ENCODE measurements at places on chromosomes 7 and 10.
A peak's percentile ranks its signal among the peaks of the same experiment; 100 is the strongest.

- no peak for DNase-seq
Measured at GRCh38 chr7:52639126-52639525, 396.3 kb upstream of the POM121L12 start.

DNA sequence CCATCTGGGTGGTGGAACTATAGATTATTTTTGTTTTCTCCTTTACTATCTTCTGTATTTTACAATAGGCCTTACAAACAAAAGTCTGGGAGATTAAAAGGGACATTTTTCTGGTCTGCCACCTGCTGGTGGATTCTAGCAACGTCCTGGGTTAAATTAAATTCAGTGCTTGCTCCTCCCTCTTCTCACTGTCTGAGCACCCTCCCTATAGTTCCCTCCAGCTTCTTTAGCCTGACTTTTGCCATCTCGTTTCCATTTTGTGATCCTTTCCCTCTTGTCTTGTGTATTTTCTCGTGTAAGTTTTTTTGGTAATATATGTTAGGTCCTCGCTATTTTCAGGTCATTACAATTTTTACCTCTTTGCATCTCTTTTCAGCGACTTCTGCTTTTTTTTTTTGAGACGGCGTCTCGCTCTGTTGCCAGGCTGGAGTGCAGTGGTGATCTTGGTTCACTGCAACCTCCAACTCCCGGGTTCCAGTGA lies 16.1 kb downstream of the ANKRD16 start:
- peak; percentile 84 for DNase-seq

- DNase-seq = no peak
Measured at GRCh38 chr10:124728071-124728829, 15.9 kb downstream of the FAM53B start.

GRCh38 chr7:131000873-131001272 lies 266.9 kb upstream of the KLF14 start:
- no peak for DNase-seq

- no peak for DNase-seq
Measured at GRCh38 chr10:70169649-70170364, 507 bp downstream of the SAR1A start.

DNA sequence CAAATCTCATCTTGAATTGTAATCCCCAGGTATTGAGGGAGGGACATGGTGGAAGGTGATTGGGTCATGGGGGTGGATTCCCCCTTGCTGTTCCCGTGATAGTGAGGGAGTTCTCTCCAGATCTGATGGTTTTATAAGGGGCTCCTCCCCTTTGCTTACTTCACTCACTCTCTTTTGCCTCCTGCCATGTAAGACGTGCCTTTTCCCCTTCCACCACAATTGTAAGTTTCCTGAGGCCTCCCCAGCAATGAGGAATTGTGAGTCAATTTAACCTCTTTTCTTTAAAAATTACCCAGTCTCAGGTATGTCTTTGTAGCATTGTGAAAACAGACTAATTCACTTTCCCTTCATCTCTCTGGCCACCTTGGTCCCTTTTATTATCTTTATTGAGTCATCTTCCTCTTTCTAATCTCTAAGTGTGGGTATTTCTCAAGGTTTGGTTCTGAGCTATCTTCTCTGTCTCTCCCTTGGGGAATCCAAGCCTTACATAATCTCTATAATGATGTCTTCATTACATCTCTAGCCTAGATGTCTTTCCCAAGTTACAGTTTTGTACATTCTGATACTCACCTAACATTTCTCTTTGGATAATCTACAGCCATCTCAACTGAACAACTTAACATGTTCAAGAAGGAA lies 99.1 kb upstream of the JCAD start:
- DNase-seq = no peak

DNA sequence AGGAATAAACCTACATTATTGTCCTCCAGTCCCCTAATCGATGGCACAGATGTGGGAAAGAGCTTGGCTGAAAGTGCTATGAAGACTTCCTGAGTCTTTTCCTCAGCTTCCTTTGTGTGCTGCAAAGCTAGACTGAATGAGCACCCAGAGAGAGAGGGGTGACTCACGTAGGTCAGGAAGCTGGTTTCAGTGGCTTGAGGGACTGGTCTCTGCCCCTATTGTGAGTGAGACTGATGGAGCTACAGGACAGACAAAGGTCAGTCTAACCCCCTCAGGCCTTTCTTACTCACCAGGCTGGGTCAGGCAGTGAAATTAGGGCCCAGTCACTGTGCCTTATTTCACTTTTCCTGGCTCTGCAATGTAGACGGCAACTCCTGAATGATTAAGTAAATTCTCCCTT lies 171.1 kb upstream of the GRB10 start:
- DNase-seq = no peak

DNA sequence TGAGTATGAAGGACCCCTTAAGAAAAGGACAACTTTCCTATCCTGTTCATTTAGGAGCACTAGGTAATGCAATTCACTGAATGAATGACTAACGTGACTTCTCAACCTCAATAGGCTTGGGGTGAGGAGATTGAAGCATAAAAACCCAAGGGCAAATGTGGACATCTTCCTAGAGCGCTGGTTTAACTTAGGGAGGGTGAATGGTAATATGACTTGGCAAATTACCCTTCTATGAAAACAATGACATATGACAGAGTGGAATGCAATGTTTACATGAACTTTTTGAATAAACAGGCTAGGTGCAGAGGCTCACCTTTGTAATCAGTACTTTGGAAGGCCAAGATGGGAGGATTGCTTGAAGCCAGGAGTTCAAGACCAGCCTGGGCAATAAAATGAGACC lies 83.9 kb upstream of the ANK3 start:
- DNase-seq = no peak

- peak; percentile 21 for DNase-seq
Measured at GRCh38 chr10:70053841-70054288, 1.2 kb downstream of the MACROH2A2 start.

GRCh38 chr10:86308056-86308455 lies 58.5 kb downstream of the GRID1 start:
- DNase-seq = no peak

- DNase-seq = no peak
Measured at GRCh38 chr7:73715648-73716317, 3.7 kb downstream of the STX1A start.

DNA sequence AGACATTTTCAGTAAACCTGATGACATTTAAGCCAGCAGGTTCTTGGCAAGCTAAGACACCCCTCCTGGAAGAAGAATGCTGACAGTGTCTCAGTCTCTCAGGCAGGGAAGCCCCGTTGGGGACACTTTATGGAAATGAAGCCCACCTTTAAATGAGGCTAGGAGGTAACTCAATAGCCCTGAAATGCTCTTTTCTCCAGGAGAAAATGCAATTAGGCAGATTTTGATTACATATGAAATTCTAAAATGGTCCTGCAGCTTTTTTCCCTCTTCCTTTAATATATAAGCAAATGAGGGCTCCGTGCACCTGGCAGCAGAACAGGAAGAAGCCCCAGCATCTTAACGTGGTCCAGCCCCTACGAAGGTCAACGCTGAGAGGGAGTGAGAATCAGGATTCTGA lies 65.8 kb upstream of the CHST15 start:
- DNase-seq = no peak

DNA sequence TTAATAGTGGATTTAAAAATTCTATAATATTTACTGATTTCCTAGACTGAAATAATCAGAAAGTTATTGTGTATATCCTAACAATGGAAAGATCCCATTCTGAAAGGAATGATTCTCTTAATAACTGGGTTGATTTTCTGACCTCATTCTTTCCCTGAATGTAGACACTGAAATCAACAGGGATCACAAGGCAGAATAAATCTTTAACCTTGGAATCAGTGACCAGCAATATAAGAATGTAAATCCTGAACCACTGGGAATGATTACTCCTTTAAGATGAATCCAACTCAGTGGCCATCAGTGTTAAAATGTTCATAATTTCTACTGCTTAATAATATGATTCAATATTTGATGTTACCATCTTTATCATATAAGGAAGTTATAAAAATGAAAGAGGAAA lies 47.6 kb downstream of the ANKRD26 start:
- DNase-seq = no peak

DNA sequence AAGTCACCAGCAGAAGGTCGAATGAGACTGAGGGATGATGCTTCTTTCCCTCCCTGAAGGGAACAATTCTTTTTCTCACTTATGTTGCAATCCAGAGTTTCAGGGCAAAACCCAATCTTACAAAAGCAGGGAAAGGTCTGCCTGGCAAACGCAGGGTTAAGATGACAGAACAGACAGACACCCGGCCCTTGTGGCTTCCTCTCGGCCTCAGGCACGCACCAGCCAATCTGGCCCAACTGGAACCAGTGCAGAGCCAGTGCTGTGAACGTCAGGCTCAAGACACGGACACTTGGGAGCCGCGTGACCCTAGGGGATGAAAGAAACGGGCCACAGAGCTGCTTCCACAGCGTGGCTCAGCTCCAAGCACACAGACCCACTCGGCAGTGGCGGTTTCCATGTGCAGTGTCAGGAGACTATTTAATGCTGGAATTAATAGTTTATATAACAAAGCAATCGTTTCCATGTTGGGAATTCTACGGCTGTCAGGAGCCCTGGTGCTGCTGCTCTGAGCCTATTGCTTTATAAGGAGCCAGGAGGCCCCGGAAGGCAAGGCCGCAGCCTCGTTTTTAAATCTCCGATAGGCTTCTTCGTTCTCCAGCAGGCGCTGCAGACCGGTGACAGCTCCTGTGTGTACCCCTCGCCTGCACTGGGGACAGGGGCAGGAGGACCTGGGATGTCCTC lies 198.4 kb downstream of the DIP2C start:
- DNase-seq = peak; percentile 54

DNA sequence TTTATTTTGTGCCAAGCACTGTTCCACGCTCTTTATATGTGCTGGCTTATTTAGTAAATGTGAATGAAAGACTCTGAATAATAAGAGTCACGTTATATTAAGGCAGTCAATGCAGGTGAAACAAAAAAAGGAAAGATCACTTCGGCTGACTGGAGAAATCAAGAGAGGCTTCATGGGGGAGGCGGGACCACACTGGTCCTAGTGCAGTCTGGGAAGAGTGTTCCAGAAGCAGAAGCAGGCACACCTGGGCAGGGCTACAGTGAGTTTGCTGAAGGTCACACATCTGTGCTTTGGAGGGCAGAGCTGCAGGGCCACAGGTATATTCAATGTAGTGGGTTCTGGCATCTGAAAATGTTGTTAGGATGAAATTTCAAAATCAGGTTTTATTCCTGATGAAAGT lies 176.9 kb downstream of the PLXNA4 start:
- no peak for DNase-seq

GRCh38 chr7:130973637-130974036 lies 239.6 kb upstream of the KLF14 start:
- DNase-seq = no peak

- peak; percentile 68 for DNase-seq
Measured at GRCh38 chr10:102578782-102579181, 65.5 kb upstream of the TRIM8 start.

GRCh38 chr10:62348029-62348428 lies 26.1 kb upstream of the ZNF365 start:
- no peak for DNase-seq

DNA sequence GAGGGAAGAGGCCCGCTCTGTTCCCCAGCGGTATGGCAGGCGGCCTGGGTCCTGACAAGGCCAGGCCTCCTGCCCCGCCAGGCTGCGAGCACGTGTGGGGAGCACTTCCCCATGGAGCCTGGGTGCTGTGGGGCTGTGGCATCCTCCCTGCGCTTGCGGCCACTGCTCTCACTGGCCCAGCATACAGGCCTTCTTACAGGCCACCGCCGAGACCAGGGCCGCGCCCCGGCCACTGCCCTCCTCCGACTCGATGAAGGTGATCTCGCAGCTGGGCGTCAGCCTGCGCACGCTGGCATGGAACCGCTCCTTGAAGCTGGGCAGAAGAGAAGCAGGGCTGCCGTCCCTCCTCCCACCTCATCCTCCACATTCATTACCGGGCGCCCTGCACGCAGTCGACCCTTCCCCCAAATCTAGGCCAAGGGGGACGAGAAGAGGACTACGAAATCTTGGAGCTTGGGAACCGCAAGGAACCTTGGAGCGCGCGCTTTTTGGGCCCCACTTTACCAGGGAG lies 3.9 kb upstream of the MYL7 start:
- no peak for DNase-seq

DNA sequence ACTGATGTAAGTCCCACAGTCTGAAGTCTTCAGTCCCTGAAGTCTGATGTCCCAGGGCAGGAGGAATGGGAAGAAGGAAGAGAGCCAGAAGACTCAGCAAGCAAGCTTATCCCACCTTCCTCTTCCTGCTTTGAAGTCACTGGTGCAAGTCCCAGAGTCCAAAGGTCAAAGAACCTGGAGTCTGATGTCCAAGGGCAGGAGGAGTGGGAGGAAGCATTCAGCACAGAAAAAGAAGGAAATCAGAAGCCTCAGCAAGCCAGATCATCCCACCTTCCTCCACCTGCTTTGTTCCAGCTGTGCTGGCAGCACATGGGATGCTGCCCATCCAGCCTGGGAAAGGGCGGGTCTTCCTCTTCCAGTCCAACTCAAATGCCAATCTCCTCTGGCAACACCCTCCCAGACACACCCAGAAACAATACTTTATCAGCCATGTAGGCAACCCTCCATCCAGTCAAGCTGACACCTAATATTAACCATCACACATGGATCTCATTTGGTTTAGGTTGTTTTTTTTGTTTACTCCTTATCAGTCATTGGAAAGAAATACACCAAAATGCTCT lies 50.9 kb downstream of the ADAM12 start:
- no peak for DNase-seq

DNA sequence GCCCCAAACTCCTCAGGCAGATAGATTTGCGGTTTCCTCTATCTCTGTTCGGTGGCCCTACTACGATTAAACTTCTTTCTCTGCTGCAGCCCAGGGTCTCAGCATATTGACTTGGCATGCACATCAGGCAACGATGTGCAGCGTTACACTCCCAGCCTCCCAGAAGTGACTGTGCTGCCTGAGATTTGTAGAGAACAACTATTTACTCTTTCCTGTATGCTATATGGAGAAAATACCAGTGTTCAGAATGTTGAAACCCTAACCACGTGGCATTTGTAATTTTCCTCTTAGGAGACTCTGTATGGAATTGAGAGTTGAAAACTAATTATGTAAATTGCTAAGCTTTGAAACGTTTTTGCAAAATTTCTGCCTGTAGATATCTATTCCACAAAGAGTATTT lies 50.9 kb downstream of the GNAI1 start:
- no peak for DNase-seq

DNA sequence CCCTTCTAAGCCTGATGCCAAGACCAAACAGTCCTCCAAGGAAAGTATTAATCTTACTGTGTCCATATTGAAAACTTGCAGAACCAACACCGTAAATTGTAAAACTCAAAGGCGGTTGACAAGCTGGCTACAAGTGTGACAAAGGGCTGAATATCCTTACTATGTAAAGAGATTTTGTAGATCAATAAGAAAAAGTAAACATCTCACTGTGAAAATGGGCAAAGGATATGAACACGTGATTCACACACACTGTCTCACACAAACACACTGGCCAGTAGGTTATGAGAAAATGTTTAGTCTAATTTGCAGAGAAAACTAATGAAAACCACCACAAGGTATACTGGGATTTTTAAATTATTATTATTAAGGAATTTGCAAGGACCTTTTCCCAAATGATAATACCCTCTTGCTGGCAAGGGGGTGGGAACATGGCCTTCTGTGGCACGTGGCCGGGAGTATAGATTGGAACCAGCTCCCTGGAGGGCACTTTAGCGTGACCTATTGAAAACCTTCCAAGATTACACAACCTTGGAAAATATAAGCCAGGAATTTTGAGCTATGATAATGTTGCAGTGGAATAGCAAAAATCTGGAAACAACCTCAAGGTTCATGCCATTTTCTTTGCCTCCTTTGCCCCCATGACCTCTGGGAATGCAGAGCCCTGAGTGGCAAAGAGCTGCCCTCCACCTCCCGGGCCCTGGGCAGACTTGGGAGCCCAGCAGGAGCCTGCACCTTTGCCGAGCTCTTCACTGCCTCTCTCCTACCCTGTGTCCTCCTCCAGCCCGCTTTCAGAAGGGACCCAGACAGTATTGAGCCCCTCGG lies 26.2 kb upstream of the SLC29A3 start:
- DNase-seq = no peak

- DNase-seq = no peak
Measured at GRCh38 chr10:9634466-9634865, 1383.2 kb upstream of the CELF2 start.

Data from cerebellar cortex (tissue), 1 donor.